Jurkat, Clone E6-1 (cell line): ENCODE measurements at places on chromosomes 16 and 17.
A peak's percentile ranks its signal among the peaks of the same experiment; 100 is the strongest.

GRCh38 chr16:10992797-10993196 lies 48.4 kb downstream of the CLEC16A start:
- DNase-seq, result no peak

- DNase-seq, result peak; percentile 76
Measured at GRCh38 chr16:67801883-67802282, 4.5 kb downstream of the RANBP10 start.

DNA sequence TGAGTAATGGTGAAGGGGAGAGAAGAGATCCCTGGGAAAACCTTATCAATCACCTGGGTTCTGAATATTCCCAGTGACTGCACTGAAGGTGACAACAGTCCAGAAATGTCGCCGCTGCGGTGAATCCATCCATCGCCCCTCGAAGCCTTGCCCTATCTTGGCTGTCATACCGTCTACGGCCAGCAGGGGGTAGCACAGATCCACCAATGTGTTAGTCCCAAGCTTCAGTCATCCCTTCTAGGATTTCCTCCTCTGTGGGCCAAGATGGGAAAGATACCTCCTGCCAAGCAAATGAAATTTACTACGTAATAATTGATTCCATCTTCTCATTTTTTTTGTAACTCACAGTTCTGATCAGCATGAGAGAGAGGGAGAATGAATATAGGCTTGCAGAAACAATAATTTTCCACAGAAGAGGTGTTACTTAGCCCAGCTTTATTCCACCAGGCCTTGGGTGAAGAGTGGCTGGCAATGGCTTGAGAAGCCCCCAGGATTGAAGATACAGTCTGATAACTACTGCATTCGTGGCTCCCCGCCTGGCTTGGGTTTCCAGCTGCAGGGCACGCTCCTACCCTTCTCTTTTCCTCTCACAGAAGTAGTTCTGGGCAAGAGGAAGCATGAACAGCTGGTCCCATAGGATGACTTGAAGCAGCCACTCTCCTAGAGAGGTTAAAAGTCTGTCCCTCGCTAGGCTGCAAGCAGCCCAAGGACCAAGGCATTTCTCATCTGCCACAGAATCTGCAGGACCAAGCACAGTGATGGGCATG lies 2.6 kb upstream of the FMNL1 start:
- peak; percentile 69 for DNase-seq

- DNase-seq, result no peak
Measured at GRCh38 chr16:50248845-50249244, 17.5 kb upstream of the ADCY7 start.

- DNase-seq, result no peak
Measured at GRCh38 chr17:4536259-4536741, 18.9 kb downstream of the MYBBP1A start.
